A549 treated with CORT108297 at 1 μM for 4 hours (cell line): ENCODE measurements at places on chromosomes 16 and 17. TPM values are rescaled to one million over a fixed set of nuclear protein-coding genes. Genes with fewer than 3 reads are reported as not detected.

The HOXB7 gene
- total RNA-seq: 32.6 to 36.9 TPM (median 33.6 TPM) in 5 replicates

The TMEM170A gene
- total RNA-seq: 13.9 to 16.2 TPM (median 15.5 TPM) in 5 replicates

The WNT9B gene
- not detected in 5 replicates for total RNA-seq

The TEN1 gene
- total RNA-seq: 20.9 to 27.4 TPM (median 26.0 TPM) in 5 replicates

The FBXO39 gene
- total RNA-seq: not detected in 5 replicates

The PRSS33 gene
- not detected in 5 replicates for total RNA-seq

The KRT28 gene
- not detected in 5 replicates for total RNA-seq

The CDRT15L2 gene
- total RNA-seq: not detected in 5 replicates

The TBC1D3 gene
- not detected in 5 replicates for total RNA-seq

The STH gene
- total RNA-seq: not detected in 5 replicates

The CARD14 gene
- total RNA-seq: 0.06 to 0.27 TPM (median 0.13 TPM) in 5 replicates

The GFOD2 gene
- 16.2 to 17.8 TPM (median 16.9 TPM) in 5 replicates for total RNA-seq
